ENCODE measurements at places on chromosomes 6 and 20. TPM values are rescaled to one million over a fixed set of nuclear protein-coding genes. Genes with fewer than 3 reads are reported as not detected.

The NRSN1 gene
- total RNA-seq: not detected

The MEI4 gene
- 0.06 TPM for total RNA-seq

The OXT gene
- 0.43 TPM for total RNA-seq

The PAK5 gene
- not detected for total RNA-seq

The BPI gene
- not detected for total RNA-seq

The BANF2 gene
- not detected for total RNA-seq

The ARMH2 gene
- total RNA-seq: not detected

The GNRH2 gene
- total RNA-seq: not detected

The PPP1R16B gene
- total RNA-seq: not detected

The FAM162B gene
- 0.23 TPM for total RNA-seq

The DACT2 gene
- 1.2 TPM for total RNA-seq

The KCNK16 gene
- not detected for total RNA-seq

The MYB gene
- 1.4 TPM for total RNA-seq

The C20orf204 gene
- not detected for total RNA-seq

The CNPY3 gene
- 59.0 TPM for total RNA-seq

The HDGFL1 gene
- not detected for total RNA-seq

- DNase-seq: no peak
These were observed 33.2 kb downstream of the PLCG1 start for GRCh38 chr20:41170386-41171105.

DNA sequence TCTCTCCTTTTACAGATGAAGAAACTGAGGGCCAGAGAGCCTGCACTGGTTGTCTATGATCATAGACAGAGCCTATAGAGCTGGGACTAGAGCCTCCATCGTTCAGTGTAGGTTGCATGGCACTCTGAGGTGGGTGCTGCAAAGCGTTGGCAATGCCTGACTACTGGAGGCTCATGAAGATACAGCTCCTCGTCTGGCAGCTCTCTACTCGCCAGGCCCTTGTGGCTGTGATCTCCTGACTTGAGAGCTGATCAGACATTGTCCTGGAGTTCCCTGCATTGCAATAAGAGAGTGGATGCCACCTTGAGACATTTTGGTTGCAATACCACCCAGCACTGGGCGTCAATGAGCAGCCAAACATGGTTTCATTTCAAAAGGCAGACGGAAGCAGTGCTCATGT is 270.1 kb upstream of the ARID1B start:
- DNase-seq: no peak

GRCh38 chr6:151445482-151445881 is 6.4 kb downstream of the RMND1 start:
- no peak for DNase-seq

DNA sequence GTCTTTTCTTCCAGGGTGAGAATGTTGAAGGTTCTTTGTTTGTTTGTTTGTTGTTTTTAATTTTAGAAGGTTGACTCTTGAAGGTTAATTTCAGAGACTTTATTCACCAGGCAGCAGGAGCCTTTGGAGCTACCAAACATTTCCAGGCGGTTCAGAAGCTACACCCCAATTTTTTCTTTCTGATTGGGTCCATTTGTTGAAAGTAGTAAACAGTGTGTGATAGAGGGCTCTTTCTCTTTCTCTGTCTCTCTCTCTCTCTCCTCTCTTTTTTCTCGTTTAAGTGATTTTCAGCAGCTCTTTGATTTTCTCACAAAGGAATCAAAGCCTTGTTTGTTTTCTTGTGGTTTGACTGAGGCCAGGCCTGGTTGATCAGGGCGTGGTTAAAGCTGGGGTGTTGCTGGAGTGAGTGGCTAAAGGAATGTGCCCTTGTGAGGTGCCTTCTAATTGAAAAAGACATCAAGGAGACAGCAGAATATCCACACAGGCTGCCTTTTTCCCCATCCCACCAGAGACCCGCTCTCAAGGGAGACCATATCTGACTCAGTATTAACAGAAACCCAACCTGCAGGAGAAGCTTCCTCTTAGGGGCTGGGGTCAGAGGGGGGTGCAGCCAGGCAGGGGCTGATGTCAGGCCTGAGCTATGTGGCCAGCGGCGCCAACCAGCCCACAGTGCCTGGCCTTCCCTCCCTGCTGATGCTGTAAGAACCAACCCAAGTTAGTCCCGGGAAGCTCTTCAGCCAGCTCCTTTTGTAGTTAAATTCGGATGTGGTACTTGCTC is 40.4 kb upstream of the NAA20 start:
- DNase-seq: peak; percentile 67

DNA sequence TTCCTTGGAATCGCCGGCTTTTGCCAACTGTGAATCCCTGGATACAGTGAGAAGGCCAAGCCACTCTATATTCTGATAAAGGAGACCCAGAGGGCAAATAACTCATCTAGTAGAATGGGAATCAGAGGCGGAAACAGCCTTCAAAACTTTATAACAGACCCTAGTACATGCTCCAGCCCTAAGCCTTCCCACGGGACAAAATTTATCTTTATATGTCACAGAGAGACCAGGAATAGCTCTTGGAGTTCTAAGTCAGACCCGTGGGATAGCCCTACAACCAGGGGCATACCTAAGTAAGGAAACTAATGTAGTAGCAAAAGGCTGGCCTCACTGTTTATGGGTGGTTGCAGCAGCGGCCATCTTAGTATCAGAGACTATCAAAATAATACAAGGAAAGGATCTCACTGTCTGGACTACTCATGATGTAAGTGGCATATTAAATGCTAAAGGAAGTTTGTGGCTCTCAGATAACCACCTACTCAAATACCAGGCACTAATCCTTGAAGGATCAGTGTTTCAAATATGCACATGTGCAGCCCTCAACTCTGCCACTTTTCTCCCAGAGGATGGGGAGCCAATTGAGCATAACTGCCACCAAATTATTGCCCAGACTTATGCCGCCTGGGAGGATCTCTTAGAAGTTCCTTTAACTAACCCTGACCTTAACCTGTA is 29.5 kb downstream of the CEP85L start:
- DNase-seq: no peak

- DNase-seq: no peak
These were observed 22.0 kb upstream of the FRMD1 start for GRCh38 chr6:168100803-168101589.

- DNase-seq: peak; percentile 82
These were observed 177.8 kb upstream of the ECI2 start for GRCh38 chr6:4313044-4313686.

- DNase-seq: no peak
These were observed 3.2 kb downstream of the PCMT1 start for GRCh38 chr6:149752600-149753373.

- no peak for DNase-seq
These were observed 7.1 kb upstream of the NKX2-2 start for GRCh38 chr20:21520702-21521595.

DNA sequence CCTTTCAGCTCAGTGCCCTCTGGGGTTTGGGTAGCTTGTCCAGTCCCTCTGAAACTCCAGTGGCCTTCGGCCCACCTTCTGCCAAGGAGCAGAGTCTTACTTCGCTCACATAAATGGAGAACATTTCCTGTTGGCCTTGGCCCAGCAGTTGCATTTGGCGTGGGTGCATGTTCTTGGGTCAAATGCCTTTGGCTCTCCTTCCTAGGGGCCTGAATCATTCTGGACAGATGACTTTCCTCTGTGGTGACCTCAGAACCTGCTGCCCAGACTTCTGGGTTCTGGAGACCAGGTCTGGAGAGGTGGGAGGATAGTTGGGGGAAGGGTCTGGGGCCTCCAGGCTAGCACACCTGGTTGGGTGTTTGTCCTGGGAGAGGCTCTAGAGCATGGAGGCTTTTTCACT is 29.3 kb downstream of the BCAS4 start:
- peak; percentile 60 for DNase-seq

- no peak for DNase-seq
These were observed 73.4 kb upstream of the NRSN1 start for GRCh38 chr6:24052590-24052961.

- no peak for DNase-seq
These were observed 202.1 kb upstream of the SNX9 start for GRCh38 chr6:157620944-157621343.

- no peak for DNase-seq
These were observed 155.0 kb upstream of the JARID2 start for GRCh38 chr6:15090745-15091384.

DNA sequence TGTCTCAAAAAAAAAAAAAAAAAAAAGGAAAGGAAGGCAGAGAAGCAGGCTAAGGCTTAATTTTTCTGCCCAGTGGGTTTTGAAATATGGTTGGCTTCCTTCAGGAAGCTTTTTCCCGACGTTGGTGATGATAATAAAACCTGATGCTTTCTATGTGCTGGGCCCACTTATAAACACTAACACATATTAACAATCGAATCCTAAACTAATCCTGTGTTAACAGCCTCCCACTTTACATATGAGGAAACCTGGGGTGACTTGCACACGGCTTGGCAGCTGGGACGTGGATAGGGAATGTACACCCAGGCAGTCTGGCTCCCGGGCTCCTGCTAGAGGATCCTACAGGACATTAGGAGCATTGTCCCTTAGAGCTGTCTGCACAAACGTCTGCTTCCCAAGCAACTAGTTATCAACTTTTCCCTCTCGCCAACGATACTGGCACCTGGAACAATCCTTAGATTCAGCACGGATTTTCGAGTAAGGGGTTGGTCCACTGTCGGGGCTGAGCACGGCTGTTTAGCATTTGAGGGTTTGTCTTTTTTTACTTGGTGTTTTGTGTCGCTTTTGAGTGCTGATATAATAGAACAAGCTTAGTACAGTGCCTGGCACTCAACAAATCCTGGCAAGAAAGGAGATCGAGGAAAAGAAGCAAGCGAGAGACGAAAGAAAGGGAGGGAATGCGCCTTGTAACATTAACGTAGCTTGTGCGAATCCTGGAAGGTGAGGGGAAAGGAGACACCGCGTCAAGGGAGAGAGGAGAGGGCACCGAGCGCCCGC is 622 bp upstream of the KIZ start:
- peak; percentile 29 for DNase-seq

GRCh38 chr6:96621983-96622382 is 59.1 kb downstream of the FHL5 start:
- DNase-seq: no peak

- no peak for DNase-seq
These were observed 1.5 kb upstream of the CAPN11 start for GRCh38 chr6:44157152-44157521.

DNA sequence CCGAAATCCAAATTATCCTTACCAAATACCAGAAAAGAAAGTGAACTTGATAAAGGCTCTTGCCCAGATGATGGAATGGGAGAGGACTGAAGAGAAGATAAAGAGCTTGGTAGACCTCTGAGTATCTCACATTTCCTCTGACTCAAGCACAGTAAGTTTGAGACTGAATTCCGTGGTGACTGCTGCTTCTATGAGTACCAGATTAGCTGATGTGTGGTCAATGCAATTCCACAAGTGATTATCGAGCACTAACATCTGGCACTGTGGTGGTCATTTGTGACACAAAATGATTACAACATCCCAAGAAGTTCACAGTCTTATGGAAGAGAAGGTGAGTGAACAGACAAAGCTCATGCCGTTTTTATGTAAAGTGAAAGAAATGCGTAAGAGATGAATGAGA is 2.6 kb upstream of the RPS6KA2 start:
- DNase-seq: no peak

DNA sequence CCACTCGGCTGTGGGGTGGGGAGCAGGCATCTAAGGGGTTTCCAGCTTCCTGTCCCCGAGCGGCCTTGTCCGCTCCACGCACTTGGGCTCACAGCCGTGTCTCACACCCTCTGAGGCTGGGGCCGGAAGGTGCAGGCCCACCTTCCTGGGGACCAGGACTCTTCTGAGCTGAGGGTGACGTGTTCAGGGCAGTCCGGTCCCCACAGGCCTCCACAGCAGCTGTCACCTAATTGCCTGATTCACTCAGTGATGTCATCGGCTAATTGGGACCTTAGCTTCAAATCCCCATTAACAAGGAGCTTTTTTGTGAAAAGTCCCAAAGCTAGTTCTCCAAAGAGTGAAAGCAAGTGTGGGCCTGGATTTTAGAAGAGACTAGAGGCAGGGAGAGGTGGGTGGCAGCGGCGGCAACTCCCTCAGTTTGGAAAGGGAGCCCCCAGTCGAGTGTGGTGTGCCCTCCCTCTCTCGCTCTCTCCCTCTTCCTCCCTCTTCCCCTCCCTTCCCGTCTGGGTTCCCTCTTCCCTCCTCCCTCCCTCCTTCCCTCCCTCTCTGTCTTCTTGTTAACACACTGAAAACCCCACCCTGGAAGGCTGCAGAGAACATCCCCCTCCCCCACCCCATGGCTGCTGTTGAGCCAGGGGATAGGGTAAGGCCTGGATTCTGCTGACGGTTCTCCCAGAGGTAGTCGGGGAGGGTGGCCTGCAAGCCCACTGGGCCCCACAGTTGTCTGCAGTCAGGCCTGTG is 39.0 kb downstream of the MYT1 start:
- no peak for DNase-seq

- DNase-seq: no peak
These were observed 35.1 kb upstream of the BTN3A2 start for GRCh38 chr6:26329763-26330511.

GRCh38 chr6:36609582-36609981 is 15.4 kb downstream of the SRSF3 start:
- no peak for DNase-seq

GRCh38 chr6:14510038-14510437 is 392.5 kb downstream of the CD83 start:
- no peak for DNase-seq

DNA sequence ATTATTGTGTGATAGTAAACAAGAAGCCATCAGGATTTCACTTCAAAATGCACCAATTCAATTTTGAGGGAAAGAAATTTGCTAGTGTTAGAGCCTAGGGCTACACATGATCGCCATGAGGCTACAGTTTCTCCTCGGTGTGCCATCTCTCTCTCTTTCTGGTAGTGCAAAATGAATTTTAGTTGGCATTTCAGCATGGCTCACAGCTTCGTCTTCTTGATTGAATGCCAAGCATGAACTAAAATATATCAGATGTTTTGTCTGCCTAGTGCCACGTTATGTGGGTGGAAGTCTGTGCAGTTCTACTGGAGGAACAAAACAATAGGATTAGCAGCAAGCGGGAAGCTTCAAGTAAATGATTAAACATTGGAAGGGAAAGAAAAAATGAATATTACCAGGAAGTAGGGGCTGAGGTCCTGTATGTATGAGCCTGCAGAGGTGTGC is 6.8 kb upstream of the MRAP2 start:
- no peak for DNase-seq

GRCh38 chr6:12065321-12066140 is 53.4 kb downstream of the HIVEP1 start:
- DNase-seq: no peak

GRCh38 chr6:109000289-109000688 is 94.4 kb downstream of the SESN1 start:
- DNase-seq: no peak

- DNase-seq: no peak
These were observed 153.6 kb downstream of the ZFAND3 start for GRCh38 chr6:37972994-37973757.

Data from epithelial cell of proximal tubule (primary cell).